ENCODE measurements at places on chromosomes 5 and 9. TPM values are rescaled to one million over a fixed set of nuclear protein-coding genes. Genes with fewer than 3 reads are reported as not detected.

The MTRR gene
- total RNA-seq: 28.5 TPM

The DMRT3 gene
- not detected for total RNA-seq

The CLK4 gene
- 27.3 TPM for total RNA-seq

The PCDHGA7 gene
- total RNA-seq: 4.2 TPM

The IFNA21 gene
- not detected for total RNA-seq

The IFNA8 gene
- total RNA-seq: not detected

The FBP2 gene
- not detected for total RNA-seq

The DPM2 gene
- 8.9 TPM for total RNA-seq

Measured in smooth muscle cell of the umbilical artery (primary cell).